ENCODE measurements at places on chromosomes 1 and 21.

GRCh38 chr21:45551316-45551715 is 9.1 kb upstream of the SLC19A1 start:
- DNase-seq: peak; percentile 81

GRCh38 chr1:28323720-28324119 is 5.1 kb upstream of the MED18 start:
- DNase-seq: no peak

- no peak for DNase-seq
Observed at GRCh38 chr1:158354255-158354654, 561 bp downstream of the CD1E start.

DNA sequence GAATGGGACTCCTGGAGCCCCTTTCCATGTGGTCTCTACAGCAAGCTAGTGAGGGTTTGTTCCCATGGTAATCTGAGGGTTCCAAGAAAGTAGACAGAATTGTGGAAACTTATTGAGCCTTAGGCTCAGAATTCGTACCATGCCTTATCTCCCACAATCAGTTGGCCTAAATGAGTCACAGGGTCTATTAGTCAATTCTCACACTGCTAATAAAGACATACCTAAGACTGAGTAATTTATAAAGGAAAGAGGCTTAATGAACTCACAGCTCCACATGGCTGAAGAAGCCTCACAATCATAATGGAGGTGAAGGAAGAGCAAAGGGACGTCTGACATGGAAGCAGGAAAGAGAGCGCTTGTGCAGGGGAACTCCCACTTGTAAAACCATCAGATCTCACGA is 106.6 kb upstream of the CXADR start:
- no peak for DNase-seq

- no peak for DNase-seq
Observed at GRCh38 chr21:34595457-34595856, 19.5 kb downstream of the RCAN1 start.

DNA sequence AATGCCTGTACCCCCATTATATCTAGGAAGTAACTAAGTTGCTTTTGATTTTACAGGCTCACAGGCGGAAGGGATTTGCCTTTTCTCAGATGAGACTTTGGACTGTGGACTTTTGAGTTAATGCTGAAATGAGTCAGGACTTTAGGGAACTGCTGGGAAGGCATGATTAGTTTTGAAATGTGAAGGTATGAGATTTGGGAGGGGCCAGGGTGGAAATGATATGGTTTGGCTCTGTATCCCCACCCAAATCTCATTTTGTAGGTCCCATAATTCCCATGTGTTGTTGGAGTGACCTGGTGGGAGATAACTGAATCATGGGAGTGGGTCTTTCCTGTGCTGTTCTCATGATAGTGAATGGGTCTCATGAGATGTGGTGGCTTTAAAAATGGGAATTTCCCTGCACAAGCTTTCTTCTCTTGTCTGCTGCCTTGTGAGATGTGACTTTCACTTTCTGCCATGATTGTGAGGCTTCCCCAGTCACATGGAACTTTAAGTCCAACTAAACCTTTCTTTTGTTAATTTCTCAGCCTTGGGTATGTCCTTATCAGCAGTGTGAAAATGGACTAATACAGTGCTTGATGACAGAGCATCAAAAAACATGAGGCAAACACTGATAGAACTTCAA is 1119.5 kb downstream of the PLA2G4A start:
- DNase-seq: no peak
